ENCODE measurements at places on chromosomes 2 and 18.

- DNase-seq = no peak
Observed at GRCh38 chr2:152097290-152097800, 1.5 kb downstream of the CACNB4 start.

DNA sequence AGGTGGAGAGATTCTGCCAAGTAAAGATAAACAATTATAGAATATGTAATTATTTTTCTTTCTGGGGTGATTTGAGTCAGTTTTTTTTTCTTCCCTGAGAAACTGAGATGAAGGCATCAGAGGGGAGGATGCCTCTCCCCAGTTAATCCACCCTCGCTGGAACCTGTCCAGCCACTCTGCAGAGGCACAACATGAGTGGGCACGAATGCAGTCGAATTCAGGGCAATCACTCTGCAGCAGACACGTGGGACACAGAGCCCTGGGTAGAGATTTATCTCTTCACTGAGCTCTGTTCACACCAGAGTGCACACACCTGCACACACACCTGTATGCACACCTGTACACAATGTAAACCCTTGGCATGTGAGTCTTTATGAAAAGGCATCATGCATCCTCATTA lies 154.2 kb downstream of the DCDC2C start:
- no peak for DNase-seq

- no peak for DNase-seq
Observed at GRCh38 chr2:16037808-16038457, 97.6 kb downstream of the MYCN start.

DNA sequence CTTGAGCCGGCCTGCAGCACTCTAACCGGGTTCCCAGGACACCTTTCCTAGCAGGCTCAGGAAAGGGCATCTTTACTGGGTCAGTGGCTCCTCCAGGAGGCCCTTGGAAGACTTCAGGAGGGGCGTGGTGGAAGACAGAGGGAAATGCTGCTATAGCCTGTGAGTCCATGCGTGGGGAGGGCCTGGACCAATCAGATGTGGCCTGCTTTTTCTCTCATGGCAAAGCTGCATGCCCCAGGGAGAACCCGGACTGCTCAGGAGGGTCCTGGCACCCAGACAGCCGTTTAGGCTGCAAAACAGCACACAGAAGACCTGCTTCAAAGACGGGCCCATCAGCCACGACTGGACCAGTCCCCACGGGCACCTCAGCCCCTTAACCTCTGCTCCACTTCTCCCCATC lies 84.4 kb downstream of the EIPR1 start:
- no peak for DNase-seq

- DNase-seq = no peak
Observed at GRCh38 chr2:224217233-224217961, 178.3 kb upstream of the SERPINE2 start.

- no peak for DNase-seq
Observed at GRCh38 chr2:110837446-110838409, 105.4 kb downstream of the ACOXL start.

DNA sequence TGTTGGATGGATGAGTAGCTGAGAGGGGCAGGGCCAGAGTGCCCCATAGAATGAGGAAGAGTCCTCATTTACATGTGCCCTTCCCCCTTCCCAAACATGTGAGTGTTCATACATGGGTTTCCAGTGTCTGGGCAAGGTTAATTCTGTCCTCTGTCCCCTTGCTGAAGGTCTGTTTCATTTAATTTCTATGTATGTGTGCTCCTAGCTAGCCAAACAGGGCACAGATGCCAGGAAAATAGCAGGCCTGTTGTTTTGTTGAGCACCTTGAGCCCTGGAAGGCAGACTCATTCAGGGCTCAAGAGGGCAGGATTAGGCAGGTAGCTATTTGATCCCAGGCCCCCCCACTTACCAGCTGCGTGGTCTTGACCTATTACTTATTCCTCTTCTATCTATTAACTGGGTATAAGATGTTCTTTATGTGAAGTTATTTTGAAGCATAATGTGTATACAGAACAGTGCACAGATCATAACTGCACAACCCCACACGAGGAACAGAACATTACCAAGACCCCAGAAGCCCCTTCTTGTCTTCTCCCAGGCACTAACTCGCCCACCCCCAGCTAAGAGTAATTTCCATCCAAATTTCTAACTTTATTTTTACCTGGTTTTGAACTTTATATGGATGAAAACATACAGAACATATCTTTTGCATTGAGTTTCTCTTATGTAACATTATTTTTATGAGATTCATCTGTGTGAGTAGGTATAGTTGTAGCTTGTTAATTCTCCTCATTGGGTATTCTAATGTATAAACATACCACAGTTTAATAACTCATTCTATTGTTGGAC lies 164.3 kb downstream of the RPIA start:
- no peak for DNase-seq

- no peak for DNase-seq
Observed at GRCh38 chr18:23982155-23983079, 32.1 kb upstream of the TTC39C start.

- DNase-seq = no peak
Observed at GRCh38 chr18:49168281-49168985, 217.7 kb upstream of the SMAD7 start.

GRCh38 chr2:241946306-241947003 lies 76.9 kb downstream of the RTP5 start:
- no peak for DNase-seq

GRCh38 chr2:146992057-146992456 lies 852.8 kb upstream of the ACVR2A start:
- no peak for DNase-seq

GRCh38 chr18:32759611-32760167 lies 13.1 kb downstream of the KLHL14 start:
- DNase-seq = no peak

DNA sequence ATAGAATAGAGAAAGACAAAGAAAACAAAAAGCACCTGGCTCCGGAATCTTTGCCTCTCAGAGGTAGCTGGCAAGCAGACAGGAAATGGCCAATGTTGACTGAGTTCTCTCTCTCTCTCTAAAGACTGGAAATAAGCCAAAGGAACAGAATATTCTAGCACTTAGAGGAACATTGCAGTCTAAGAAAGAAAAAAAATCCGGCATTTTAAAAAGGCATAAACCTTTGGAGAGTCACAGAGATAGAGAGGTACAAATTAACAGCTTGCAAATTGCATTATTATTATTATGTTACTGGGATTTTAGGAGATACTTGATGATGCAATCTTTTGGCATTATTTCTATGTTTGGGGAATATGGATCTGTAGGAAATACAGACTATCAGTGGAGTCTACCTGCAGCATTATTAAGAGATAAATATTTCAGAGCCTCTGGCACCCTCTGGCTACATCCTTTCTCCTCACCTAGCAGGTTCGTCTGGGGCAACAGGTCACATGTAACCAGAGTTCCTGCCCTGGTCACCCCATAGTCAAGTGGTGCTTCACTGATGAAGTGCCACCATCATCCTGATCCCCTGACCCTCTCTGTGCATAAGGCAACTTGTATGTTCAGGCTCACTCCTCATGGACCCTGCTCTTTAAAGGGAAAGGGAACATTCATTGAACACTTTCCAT lies 318.9 kb upstream of the ACVR2A start:
- DNase-seq = peak; percentile 30

GRCh38 chr2:46229134-46230063 lies 67.8 kb upstream of the EPAS1 start:
- DNase-seq = no peak

DNA sequence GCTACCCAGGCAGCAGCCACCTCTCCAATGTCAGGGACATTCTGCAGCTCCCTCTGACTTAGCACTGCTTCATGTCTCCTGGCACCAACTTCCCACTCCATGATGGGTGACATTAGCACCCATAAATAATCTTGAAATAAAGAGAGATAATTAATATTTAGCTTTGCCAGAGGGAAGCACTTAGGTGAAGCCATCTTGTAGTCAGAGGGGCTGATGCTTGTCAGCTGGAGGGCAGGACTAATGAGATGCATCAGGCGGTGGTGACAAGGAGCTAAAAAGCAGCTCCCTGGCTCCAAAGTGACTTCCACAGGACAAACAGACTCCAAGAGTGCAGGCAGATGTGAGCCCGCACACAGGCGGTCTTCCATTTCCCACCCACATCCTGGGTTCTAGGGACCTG lies 153.0 kb upstream of the ID2 start:
- no peak for DNase-seq

GRCh38 chr2:153971855-153972254 lies 100.1 kb downstream of the GALNT13 start:
- no peak for DNase-seq

DNA sequence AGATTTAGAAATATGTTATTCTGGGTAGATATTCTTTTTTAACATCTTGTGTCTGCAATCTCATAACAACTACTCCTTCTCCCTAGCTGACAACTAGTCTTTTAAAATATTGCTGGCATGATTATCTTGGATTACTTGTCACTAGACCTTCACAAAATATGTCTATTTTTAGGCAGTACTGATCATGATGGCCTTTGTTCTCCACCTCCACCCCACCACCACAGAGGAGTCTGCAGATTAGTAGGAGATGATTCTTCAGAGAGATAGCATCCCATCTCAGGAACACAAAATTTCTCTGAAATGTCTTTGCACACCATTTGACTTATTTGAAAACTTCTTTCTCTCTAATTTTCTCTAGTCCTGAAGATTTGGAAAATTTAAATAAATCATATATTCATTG lies 338.1 kb upstream of the SPHKAP start:
- DNase-seq = no peak

DNA sequence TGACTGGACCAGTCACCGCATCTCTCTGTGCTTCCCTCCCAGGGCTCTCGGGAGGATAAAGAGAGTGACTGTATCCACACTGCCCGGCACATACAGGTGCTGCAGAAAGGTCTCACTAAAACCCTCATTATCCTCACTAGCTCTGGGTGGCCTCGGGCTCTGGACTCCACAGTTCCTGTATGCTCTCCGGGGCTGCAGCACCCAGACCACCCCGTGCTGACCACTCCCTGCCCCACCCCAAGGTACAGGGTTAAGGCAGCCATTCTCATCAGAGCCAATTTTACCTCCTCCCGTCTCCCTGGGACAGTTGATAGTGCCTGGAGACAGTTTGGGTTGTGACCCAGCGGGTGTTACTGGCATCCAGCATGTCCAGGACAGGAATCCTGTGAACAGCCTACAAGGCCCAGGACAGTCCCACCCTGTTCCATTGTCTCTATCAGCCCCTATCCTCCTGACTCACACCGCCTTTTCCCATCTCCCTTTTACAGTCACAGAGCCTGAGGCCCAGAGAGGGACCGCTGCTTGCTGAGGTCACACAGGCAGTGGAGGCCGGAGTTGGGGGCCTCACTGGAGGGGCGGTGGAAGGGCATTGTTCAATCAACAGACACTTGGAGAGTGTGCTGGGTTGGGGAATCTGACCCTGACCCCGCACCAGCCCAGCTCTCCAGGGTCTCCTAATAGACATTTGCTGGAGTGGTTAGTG lies 1.7 kb downstream of the ZAP70 start:
- no peak for DNase-seq

- peak; percentile 74 for DNase-seq
Observed at GRCh38 chr2:214069254-214069653, 341.6 kb upstream of the VWC2L start.

GRCh38 chr2:241050624-241051577 lies 51.2 kb downstream of the MTERF4 start:
- DNase-seq = no peak

DNA sequence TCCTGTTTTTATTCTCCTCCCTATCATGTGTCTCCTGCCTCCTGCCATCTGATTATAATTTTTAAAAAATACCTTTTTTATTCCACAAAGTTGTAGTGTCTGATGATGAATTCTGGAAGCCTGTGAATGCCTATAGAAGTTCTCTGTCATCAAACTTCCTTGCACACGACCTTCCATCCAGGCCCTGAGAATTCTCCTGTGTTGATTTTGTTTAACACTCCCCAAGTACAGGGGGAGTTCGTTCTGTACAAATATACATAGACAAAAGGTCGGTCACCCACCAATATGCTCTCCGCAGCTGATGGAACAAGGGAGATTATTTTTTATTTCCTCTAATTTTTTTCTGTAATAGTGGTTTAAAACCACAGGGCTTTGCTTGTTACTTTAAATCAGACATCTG lies 232.5 kb downstream of the PIEZO2 start:
- DNase-seq = no peak

DNA sequence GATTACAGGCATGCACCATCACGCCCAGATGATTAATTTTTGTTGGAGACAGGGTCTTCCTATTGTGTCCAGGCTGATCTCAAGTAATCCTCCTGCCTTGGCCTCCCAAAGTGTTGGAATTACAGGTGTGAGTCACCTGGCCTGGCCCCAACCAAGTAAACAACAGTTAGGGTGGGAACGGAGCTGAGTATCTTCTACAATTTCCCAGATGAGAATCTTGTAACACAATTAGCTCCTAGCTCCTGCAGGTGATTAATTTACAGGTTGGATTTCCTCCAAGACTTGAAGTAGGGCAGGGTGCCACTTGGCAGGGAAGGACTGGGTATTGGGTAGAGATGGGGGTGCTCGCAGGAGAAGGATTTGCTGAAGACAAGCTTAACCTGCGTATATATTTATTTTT lies 17.8 kb downstream of the NLRC4 start:
- peak; percentile 38 for DNase-seq

DNA sequence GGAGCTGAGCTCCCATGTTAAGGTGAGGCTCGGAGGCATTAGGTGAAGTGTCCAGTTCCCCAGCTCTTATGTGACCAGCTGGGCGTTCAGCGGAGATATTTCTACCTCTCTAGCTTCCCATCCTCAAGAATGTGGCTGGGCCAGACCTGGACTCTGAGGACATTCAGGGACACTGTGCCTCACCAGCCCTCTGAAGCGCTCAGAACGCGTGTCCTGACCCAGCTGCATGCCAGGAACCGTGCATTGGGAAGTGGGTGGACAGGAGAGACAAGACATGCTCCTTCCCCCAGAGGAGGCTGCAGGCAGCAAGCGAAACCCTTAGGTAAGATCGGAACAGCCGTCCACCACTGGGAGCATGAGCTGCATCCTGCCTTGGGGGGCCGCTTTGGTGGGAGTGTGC lies 38.0 kb upstream of the GPAT2 start:
- no peak for DNase-seq

DNA sequence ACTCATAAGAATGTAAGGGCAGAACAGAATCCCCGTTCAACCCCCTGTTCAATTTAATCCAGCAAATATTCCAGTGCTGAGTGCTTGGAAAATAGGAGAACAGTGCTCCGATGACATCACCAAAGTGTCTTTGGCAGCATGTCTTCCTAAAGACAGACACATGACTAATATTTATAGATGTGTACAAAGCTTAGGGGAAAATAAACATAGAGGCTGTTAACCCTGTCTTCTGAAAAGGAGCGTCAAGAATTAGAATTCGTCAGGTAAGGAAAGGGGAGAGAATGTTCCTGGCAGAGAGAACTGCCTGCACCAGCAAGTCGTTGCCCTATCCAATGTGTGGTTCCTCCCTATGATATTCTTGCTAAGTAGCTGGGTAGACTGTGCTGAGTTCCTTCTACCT lies 72.7 kb downstream of the PLB1 start:
- DNase-seq = no peak

Data from HT-29 (cell line).